ENCODE measurements at places on chromosomes 6 and 20.

GRCh38 chr20:41408156-41408794, 41.7 kb upstream of the EMILIN3 start:
- no peak for DNase-seq

DNA sequence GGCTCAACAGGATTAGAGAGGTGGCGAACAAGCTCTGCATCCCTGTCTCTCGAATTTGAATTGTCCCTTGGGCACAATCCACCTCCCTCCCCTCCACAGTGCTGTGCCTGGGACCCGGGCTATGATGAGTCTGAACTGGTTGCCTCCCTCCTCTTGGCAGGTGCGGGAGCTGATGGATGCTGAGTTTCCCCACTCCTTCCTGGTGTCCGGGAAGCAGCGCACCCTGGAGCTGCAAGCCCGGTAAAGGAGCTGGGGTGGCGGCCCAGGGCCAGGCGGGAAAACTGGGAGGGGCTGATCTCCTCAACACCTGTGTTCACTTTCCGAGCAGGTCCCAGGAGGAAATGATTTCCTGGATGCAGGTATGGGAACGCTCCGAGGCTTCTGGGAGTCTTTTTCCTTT, 14.9 kb downstream of the FGD2 start:
- no peak for DNase-seq

GRCh38 chr6:101509536-101509935, 116.0 kb downstream of the GRIK2 start:
- DNase-seq = no peak

GRCh38 chr6:168132531-168133167, 53.6 kb upstream of the FRMD1 start:
- no peak for DNase-seq

GRCh38 chr6:11062083-11062482, 18.0 kb upstream of the ELOVL2 start:
- no peak for DNase-seq

DNA sequence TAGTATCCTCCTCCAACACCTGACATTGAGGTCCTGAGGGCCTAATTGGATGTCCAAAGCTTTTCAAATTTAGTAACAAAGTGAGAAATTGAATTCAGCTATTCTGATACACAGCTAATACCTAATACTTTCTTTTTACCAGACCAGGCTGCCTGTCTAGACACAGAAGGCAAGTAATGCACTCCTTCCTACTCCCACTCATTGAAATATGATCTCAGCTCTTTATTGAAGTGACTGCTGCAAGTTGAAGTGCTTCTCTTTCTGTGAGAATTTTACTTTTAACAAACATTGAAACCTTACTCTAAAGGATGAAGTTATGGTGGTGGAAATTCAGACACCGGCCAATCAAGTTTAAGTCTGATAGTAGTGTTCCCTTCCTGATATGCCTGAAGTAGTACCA, 90.8 kb upstream of the OGFRL1 start:
- DNase-seq = no peak

DNA sequence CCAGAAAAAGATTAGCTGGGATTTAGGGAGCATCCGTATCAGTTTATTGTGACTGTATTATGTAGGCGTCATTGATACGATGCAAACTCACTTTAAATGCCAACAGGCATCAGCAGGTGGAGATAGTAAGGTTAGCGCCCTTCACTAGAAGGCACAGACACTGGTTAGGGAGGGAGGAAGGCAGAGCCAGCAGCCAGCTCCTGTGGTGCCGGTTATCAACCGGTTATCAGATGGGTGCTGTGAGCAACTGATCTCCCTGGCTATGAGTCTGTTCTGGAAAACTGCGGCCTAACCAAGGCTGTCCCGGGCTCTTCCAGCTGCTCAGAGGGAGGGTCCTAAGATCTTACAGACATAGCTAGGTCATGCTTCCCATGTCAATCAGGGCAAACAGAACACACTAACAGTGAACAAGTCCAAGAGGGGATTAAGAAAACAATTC, 47.5 kb upstream of the CD93 start:
- DNase-seq = no peak

GRCh38 chr20:19121463-19121862, 91.0 kb upstream of the SLC24A3 start:
- no peak for DNase-seq

- no peak for DNase-seq
Measured at GRCh38 chr6:105492706-105493673, 90.1 kb upstream of the PREP start.

- no peak for DNase-seq
Measured at GRCh38 chr6:159642995-159643394, 50.0 kb downstream of the SOD2 start.

- DNase-seq = no peak
Measured at GRCh38 chr6:104522533-104522932, 337.2 kb downstream of the HACE1 start.

DNA sequence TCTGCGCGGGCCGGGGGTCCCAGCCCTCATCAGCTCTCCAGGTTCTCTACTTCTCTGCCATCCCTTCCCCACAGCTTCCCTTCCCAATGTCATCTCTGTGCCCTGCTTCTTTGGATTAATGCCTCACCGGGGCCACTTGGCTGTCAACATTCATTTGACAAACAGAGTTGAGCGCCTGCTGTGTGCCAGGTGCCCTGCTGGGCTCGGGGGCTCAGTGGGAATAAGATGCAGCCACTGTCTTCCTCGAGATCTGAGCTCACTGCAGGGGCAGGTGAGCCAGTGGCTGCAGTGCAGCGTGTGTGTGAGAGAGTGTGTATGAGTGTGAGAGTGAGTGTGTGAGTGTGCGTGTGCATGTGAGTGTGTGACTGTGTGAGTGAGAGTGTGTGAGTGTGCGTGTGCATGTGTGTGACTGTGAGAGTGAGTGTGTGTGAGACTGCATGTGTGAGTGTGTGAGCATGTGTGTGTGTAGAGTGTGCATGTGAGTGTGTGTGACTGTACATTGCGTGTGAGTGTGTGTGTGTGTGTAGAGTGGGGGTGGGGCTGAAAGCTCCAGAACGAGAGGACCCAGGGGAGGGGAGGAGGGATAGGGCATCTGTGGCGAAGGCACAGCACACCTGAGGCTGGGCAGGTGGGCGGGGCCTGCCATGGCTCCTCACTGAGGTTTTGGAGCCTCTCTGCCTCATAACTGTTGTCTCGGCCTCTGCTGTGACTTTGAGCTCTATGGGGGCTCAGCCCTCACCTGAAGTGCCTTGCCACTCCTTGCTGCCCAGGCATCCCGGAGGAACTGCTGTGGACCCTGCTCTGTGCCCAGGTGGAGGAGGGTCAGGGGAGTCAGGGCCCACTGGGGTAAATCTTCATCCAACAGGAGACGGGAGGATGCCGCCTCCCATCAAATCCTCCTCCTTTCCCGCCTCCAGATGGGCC, 36.5 kb upstream of the PHACTR3 start:
- no peak for DNase-seq

- no peak for DNase-seq
Measured at GRCh38 chr20:57369596-57369995, 18.5 kb downstream of the RAE1 start.

DNA sequence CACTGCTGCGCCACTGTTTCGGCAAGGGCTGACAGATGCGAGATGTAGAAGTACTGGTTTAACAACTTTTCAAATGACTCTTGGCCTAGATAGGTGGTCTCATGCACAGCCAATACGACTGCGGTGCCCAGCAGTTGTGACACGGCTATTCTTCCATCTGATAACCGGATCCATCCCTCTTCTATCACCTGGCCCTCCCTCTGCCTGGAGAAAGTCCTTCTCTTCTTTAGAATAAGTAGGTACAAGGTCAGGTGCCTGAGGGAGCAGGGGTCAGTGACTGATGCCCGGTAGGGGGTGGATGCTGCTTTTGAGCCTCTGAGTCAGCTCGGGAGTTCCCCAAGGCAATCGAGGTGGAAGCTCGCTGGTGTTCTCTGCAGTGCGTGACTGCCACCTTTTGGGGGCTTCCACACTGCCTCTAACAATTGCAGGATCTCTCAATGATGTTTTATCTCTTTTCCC, 166.8 kb upstream of the GRIK2 start:
- no peak for DNase-seq

GRCh38 chr20:48571949-48572847, 255.6 kb downstream of the PREX1 start:
- DNase-seq = no peak

GRCh38 chr6:114432400-114432799, 89.6 kb upstream of the HS3ST5 start:
- no peak for DNase-seq

DNA sequence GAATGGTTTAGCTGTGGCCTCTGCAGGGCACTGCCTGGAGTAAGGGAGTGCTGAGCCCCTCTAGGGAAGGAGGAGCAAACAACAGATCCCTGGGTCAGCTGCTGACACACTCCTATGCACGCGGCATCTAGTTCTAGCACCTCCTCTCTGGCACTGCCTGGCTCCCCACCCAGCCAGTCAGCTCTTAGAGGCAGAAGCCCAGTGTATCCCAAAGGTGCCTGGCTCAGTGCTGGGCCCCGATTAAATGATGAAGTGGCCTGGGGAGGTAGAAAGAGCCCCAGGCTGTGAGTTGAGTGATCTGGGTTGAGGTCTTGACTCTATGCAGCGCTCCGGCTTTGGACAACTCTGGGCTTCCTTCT, 7.6 kb upstream of the VEGFA start:
- DNase-seq = no peak

DNA sequence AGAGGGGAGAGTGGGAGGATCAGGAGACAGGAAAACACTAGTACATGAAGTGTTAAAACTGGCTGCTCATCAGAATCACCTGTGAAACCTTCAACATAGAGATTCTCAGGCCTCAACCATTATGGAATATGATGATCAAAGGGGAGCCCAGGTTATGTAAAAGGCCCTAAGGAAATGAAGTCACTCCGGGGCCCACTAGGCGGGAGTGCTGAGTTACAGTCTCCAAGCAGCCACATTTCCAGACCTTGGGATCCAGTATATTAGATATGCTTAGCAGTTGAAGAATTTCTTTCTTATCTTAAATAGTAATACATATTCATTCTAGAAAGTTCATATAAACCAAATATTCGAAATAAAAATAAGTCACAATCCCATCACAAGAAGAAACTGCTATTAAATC, 476.3 kb downstream of the PRKN start:
- no peak for DNase-seq

GRCh38 chr20:41627001-41627495, 8.9 kb upstream of the CHD6 start:
- no peak for DNase-seq

DNA sequence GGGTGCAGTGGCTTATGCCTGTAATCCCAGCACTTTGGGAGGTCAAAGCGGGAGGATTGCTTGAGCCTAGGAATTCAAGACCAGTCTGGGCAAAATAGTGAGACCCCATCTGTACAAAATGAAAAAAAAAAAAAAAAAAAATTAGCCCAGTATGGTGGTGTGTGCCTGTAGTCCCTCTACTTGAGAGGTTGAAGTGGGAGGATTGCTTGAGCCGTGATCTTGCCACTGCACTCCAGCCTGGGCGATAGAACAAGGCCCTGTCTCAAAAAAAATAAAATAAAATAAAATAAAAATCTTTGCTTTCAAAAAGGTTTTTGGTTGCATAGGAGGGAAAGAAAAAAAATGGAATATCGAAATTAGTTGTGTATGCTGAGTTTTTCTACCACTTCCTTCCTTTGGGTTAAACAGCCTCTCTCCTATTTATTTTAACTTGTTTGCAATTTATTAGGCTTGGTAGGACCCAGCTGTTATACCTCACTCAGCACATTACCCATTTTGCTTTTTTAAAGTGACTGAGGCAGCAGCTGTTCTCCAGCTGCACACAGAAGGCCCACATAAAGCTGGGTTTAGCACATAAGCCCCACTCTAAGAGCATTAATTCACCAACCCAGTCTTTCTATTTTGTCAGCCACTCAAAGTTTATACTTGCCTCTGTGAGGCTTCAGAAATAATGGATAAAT, 152.3 kb downstream of the ZFAND3 start:
- no peak for DNase-seq

- DNase-seq = no peak
Measured at GRCh38 chr6:162770136-162770535, 42.4 kb downstream of the PACRG start.

GRCh38 chr6:89438248-89438647, 5.3 kb downstream of the ANKRD6 start:
- DNase-seq = no peak

GRCh38 chr6:6674872-6675271, 86.4 kb downstream of the LY86 start:
- DNase-seq = no peak

DNA sequence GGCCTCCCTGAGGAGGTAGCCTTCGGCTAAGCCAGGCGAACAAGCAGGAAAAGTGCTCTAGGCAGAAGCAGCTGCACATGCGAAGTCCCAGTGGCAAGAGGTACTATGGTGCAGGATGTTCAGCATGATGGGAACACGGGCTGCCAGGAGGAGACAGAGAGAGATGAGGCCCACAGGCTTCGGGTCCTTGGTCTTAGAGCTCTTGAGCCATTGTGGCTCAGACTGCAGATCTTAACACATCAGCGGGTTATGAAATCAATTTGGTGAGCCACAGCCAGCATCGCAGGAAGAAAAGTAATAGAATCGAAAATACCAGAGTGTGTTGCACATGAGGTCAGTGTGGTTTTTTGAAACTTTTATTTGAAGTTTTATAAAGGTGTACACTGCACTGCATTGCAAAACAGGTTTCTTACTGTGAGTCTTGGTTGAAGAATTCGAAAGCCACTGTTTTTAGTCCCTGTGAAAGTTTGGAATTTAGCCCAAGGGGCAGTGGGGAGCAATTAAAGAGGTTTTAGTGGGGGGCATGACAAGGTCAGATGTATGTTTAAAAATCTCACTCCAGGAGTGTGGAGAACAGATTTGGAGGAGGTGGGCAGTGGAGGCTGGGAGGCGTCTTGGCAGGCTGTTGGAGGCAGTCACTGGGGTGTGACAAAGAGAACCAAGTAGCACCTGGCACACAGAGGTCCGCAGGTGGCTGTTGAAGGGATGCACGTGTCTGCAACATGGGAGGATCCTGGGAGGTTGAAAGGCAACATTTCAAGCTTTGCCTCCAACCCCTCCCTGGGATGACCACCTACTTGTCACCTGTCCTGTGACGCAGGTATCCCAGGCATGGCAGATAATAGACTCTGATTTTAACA, 69.3 kb downstream of the EYA2 start:
- DNase-seq = no peak

DNA sequence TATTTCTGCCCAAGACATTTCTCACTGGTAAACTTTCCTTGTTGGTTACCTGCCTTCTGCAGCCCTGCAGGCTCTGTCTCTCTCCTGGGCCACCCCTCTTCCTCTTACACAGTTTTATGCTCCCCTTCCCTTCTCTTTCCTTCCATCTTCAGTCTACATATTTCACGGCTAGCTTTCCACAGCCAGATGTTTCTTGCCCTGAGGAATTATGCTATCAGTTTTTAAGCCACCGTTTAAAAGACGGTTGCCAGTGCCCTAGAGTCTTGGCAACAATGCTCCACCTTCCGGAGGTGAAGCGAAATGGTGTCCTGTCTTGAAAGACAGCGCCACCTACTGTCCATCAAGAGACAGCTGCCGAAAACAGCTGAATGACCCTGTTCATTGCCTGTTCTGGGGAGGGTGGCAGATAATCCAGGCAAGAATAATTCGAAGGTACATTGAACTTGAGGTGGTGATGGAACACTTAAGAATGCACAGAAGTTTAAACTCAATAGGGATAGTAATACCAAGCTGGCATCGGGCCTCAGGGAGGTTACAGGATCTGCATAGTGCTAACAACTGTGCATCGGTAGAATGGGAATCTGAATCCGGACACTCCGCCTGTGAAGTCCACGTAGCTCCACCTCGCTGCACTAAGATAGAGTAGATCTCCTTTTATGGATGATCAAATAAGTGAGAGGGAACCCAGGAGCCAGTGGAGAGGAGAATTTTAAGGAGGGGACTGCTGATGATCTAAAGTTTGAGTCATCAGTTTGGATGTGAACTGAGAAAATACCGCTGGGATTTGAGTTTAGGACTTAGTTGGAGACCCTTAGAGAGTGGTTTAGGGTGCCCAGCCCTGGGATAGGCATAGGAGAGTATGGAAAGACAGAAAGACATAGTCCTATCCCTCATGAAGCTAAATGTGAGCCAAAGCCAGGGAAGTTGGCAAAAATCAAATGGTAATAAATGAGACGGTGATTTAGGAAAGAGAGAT, 4.8 kb upstream of the TRIM40 start:
- peak; percentile 66 for DNase-seq

All from nucleus accumbens (tissue), 56 donors.